NCI-H2029 treated with DMSO at 0.1 percent for 48 hours (cell line): ENCODE measurements at places on chromosomes 1 and 21.
A peak's percentile ranks its signal among the peaks of the same experiment; 100 is the strongest.

DNA sequence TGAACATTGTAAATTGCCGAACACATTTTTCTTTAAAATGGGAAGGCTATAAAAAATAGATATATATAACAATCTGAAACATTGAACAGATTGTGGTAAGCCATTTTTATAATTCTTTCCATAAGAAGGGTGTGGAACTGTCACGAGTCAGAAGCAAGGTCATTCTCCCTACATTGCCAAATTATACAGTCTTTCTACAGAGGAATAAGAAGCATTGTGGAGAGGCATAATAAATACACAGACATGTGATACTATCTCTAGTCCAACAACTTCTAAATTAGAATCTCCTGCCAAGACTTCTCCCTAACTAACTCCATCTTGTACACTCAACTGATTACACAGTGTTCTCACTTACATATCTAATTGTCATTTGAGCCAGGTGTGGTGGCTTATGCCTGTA is 227.9 kb downstream of the CENPF start:
- DNase-seq, result no peak

DNA sequence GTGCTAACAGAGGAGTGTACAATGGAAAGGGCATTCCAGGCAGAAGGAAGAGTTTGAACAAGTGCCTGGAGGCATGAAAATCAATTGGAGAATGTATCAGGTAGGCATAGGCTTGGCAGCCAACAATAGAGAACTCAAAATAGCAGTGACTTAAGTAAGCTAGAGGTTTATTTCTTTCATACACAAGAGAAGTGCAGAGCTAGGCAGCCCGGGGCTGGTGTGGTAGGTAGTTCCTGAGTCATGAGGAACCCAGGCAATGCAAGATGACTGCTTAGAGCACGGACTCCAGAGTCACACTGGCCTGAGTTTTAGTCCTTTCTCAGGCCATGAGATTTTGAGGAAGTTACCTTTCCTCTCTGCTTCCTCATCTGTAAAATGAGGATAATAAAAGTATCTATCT is 74.8 kb upstream of the LRRN2 start:
- no peak for DNase-seq

GRCh38 chr1:71948561-71948960 is 333.8 kb downstream of the NEGR1 start:
- DNase-seq, result no peak

DNA sequence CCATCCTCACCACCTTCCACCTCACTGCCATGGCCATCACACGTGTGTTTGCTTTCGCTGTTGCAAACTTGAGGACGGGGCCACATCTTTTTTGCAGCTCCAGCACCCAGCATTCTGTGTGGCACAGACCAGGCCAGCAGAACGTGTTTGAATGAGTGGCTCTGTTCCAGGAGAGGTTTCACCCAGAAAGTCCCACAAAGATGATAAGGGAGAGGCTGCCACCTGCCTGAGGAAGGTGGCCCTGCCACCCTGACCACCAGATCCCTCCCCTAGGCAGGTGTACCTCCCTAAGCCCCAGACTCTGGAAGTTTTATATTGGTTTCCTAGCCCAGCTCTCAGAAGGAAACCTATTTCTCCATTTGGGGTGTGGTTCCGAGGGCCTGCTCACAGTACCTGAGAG is 252.1 kb downstream of the KAZN start:
- DNase-seq, result no peak

- DNase-seq, result peak; percentile 72
These were observed 144.0 kb downstream of the PGBD5 start for GRCh38 chr1:230282157-230282556.

DNA sequence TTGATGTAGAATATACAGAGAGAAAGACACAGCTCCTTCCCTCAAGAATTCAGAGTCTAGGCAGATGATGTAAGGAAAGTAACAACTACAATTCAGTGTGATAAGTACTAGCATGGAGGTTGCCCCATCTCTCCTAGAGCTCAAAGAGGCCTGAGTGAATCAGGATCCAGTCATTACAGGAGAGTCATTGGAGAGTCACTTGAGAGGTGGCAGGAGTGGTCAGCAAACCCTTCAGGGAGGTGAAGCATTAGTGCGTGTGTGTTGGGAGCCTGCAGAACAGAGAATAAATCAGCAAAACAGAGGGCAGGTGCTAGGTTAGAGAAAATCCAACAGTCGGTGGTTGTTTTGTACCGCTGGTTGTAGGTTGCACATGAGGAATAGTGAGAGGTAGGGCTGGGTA is 46.1 kb downstream of the GRIK1 start:
- DNase-seq, result peak; percentile 93

GRCh38 chr1:175173531-175173930 is 19.0 kb downstream of the KIAA0040 start:
- no peak for DNase-seq

GRCh38 chr21:35154788-35155187 is 105.7 kb upstream of the RUNX1 start:
- no peak for DNase-seq

GRCh38 chr1:51241119-51241518 is 5.0 kb downstream of the RNF11 start:
- DNase-seq, result peak; percentile 27

- DNase-seq, result no peak
These were observed 620.4 kb upstream of the BEND5 start for GRCh38 chr1:49397086-49397485.

GRCh38 chr1:15542388-15543250 is 16.0 kb downstream of the DNAJC16 start:
- DNase-seq, result no peak

DNA sequence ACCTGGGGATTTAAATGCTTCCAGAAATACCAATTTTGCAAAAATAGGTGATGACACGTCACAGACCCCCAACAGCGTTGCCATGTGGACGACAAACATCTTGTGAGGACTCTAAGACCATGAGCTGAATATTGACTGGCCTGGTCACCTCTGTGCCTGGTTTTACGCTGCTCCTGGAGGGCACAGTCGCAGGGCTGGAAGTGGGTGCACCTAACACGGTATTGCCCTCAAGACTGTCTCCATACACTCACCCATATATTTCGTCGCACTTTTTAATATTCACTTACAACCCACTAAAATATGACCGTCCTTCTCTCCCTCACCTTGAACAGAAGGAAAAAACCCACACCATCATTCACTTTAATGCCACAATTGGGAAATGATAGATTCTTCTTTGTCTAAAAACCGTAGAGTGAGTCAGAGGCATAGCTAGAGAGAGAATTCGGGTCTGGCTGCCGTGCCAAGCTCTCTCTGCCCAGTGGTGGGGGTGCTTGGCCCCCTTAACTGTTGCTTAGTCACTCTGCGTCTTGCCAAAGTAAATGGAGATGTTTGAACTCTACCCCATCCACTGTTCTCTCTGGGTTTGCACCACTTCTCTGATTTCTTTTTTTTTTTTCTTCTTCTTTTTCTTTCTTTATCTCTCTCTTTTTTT is 40.8 kb upstream of the UTS2 start:
- no peak for DNase-seq

DNA sequence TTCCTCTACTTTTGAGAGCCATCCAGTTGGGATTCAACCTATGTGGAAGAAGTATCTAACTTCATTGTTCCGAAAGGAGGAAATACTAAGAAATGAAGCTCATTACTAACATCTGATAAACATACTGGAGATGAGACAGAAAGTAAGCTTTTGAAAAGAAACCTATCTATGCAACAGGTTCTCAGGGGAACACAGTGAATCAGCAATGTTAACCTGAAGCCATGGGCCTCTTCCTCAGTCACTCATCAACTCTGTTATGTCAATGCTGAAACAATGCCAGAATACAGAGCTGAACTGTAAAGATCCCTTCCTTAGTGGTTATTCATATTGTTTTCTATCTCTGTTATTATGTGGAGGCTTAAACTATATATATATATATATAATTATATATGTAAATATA is 55.5 kb upstream of the ESRRG start:
- DNase-seq, result no peak

DNA sequence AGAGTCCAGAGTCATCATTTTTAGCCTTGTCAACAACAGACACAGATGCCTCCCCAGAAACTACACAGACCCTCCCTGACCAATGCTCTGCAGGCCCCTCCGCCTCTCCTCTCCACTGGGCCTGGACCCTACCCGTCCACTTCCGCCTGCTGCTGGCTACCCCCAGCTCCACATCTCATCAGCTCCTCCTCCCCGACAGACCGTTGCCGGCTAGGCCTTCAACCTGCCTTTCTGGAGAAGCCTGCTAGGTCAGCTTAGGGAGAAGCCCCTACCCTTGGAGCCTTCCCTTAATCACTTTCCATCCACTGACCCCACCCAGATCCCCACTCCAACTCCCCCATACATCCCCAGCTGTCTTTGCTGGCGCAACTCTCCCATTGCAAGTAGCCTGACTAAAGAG is 1.4 kb downstream of the TRIM17 start:
- no peak for DNase-seq

- DNase-seq, result no peak
These were observed 81.0 kb upstream of the LHX8 start for GRCh38 chr1:75053207-75053606.

GRCh38 chr1:37814252-37814651 is 6.2 kb upstream of the YRDC start:
- DNase-seq, result no peak

- peak; percentile 24 for DNase-seq
These were observed 1064.9 kb downstream of the TTLL7 start for GRCh38 chr1:82934074-82934473.

DNA sequence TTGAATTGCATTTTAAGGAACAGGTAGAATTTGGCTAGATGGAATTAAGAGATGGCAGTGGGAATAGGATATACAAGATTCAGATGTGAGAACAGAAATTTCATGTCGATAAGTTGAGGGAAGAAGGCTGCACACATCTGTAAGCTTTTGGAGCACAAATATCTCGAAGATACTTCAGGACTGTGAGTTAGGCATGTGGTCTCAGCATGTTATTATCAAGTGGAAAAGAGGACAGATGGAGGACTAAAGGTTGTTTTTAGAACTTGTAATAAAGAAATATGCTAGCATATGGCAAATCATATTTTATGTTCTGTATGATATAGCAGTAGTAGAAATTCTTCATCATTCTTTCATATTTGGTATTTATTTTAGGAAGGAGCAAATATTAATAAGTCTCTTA is 61.5 kb downstream of the KIF1B start:
- DNase-seq, result no peak

DNA sequence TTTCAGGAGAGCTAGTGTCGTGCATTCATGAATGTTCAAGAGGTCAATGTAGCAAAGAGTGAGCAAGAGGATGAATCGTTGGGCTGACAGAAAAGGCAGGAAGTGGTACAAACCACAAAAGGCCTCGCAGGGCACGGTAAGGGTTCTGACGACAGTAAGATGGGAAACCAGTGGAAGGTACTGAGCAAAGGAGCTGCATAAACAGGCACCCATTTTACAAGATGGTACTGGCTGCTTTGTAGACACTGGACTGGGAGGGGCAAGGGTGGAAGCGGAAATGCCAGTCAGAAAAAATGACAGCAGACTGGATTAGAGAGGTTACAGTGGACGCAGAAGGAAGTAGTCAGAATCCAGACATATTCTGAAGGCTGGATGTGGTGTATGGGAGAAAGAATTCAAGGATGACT is 123.5 kb downstream of the PTPN14 start:
- DNase-seq, result peak; percentile 39

DNA sequence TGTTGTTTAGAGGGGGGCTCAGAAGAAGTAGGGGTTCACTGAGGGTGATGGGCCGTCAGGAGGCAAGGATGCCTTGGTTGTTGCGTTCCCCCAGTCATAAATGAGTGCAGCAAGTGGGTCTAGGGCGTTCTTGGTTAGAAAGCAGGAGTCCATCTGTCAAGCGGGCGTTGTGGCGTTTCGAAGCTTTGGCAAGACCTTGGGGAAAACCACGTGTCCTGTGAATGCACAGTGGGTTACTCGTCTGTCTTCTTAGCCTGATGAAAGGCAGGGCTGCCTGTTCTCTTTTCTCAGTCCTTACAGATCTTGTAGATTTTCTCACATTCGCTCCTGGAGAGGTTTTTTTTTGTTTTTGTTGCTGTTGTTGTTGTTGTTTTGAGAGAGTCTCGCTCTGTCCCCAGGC is 6.3 kb upstream of the ZNF496 start:
- DNase-seq, result no peak

GRCh38 chr1:59177756-59178155 is 119.1 kb upstream of the FGGY start:
- no peak for DNase-seq

- DNase-seq, result peak; percentile 56
These were observed 67.2 kb downstream of the TTLL7 start for GRCh38 chr1:83931658-83932253.

- DNase-seq, result no peak
These were observed 33.6 kb downstream of the SOAT1 start for GRCh38 chr1:179327196-179327595.

- no peak for DNase-seq
These were observed 44.3 kb upstream of the TACSTD2 start for GRCh38 chr1:58621391-58621790.

DNA sequence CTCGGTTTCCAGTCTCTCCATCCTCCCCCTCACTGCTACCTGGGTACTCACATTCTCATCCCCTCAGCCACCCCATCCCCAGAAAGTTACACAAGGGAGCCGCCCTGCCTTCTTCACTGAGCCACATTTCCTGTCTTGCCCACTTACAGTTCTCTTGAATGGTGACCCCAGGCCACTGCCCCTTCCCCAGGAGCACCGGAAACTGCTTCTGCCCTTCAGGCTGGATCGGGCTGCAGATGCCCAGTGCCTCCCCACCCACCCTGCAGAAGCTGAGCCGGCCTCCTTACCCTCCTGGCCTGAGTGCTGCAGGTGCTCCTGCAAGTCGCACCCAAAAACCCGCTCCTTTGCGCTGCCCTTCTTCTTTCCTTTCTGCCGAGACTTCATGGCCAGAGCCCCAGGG is 450 bp downstream of the ARHGAP30 start:
- DNase-seq, result no peak

GRCh38 chr21:32592929-32593502 is 7.7 kb upstream of the TCP10L start:
- no peak for DNase-seq

DNA sequence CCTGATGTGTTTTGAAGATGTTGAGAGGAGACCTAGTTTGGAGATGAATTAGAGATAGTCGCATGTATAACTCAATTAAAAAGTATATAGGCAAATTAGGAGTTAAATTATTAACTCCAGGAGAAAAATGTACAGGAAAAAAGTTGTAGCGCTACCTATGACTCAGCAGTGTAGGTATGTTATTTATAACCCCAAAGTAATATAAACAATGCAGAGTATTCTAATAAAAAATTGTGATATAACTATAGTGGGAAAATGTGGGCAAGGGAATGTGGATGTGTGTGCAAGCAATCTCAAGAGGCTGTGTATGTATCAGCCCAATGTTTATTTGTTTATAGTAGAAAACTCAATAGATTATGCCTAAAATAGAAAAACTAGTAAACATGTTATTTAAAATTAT is 144.5 kb downstream of the BRINP2 start:
- DNase-seq, result no peak

DNA sequence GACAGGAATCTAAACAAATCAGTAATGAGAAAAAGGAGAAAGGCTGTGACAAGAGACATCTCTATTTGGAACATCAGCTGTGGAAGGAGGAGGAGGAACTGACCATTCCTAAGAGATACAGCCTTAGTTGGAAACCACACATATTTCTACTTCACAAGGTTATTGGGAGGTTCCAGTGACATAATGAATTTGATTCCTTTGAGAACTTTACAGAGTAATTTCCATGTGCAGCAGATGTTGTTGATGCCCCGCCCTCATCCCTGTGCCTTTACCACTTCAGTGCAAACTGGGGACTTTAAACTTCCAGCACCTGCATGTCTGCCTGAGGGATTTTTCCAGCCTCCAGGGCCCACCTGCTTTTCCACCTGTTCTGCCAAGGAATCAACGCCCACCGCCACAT is 9.3 kb upstream of the ST6GALNAC5 start:
- DNase-seq, result no peak
